Esophagus squamous epithelium (tissue), 5 donors: ENCODE measurements at places on chromosomes 7 and 10.
A peak's percentile ranks its signal among the peaks of the same experiment; 100 is the strongest.

DNA sequence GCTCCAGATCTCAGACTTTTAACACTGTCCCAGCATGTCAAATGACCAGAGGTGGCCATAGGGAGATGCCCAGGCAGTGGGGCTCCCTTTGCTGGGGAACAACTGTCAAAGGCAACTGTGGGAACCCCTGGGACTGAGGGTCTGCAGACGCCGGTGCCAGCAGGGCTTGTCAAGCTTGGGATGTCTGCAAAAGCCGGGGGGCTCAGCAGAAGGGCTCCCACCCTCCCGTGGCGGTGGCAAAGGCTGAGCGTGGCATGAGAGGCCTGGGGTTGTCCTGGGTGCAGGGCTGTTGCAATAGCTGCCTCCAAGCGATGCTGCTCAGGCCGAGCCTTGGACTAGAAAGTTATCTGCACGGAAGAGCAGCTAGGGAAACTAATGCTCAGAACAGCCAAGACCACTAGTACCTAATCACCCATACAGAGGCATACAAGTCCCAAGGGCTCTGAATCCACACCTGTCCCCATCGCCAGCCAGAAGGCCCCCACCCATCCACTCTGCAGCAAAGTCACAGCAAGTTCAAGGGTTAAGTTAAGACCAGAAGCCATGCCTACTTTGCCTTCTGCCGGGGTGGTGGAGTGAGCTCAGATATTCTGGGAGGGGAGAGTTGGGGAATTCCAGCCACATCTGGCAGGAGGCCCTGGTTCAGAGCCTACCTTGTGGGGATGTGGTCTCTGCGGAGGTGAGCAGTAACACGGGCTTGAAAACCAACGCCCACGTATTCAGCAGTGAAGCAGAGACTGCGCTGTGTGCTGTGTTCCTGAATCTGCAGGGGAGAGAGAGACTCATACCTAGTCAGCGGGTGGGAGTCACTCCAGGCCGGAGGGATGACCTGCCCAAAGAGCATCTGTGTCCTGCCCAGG, 4.6 kb downstream of the SH2B2 start:
- DNase-seq: no peak
- no peaks in the 10 kb centered on the region for H3K27me3 ChIP-seq
- H3K4me3 ChIP-seq: no peak overlapping the region
- no peak overlapping the region for H3K27ac ChIP-seq
- no peaks in the 10 kb centered on the region for H3K36me3 ChIP-seq
- peaks cover 27% of the 10 kb centered on the region for H3K4me1 ChIP-seq

DNA sequence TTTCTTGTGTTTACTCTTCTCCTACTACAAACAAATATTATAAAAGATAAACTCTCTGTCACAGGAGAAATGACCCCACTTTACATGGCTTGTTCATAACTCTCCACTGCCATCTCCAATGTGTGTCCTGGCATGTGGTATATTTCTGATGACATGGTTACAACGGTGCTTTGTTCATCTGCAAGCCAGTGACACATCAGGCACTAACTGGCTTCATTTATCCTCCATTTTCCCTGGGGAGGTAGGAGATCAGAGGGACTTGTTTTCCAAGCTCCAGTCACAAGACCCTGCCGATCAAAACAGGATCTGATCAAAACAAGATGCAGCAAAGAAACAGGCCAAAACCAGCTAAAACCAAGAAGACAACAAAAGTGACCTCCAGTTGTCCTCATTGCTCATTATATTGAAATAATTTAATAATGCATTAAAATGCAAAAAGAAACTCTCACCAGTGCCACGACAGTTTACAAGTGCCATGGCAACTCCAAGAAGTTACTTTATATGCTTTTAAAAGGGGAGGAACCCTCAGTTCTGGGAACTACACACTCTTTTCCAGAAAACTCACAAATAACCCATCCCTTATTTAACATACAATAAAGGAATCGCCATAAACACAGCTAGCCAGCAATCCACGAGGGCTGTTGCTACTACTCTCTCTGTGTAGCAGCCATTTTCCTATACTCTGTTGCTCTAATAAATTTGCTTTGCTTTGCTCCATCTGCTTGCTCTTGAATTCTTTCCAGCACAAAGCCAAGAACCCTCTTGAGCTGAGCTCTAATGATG, 224.2 kb downstream of the XPNPEP1 start:
- no peaks in the 10 kb centered on the region for H3K4me1 ChIP-seq
- no peak overlapping the region for H3K27ac ChIP-seq
- no peaks in the 10 kb centered on the region for H3K36me3 ChIP-seq
- H3K27me3 ChIP-seq: no peaks in the 10 kb centered on the region
- H3K4me3 ChIP-seq: no peak overlapping the region

DNA sequence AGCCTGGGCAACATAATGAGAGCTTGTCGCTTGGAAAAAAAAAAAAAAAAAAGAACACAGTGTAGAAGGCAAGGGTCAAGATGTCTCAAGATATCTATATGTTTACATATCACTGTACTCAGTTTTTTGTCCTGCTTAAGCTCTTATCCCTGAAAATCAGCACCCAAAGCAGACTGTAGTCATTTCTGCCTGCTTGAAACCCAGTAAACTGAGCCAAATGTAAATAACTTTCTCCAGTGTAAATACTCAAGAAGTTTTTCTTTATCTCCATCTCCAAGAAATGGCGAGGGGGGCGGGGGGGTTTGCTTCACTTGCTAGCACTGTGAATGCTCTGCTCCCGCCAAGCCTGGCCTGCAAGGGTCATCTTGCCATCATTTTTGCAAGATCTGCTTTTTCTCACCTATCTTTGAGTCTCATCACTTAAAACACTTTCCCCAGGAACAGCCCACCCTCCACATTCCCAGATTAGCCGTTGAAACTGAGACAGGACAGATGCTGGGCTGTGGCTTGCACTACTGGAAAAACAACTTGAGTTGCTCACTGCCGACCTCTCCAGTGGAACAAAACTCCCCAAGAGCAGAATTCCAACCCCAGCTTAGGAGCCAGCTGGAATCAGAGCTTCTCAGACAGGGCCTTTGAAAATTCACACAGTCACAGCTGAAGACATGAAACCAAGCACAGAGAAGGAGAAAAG, 54.6 kb downstream of the AFAP1L2 start:
- peaks cover 9% of the 10 kb centered on the region for H3K4me1 ChIP-seq
- no peaks in the 10 kb centered on the region for H3K27me3 ChIP-seq
- H3K4me3 ChIP-seq: no peak overlapping the region
- no peak for DNase-seq
- peak overlapping the region; percentile 40 for H3K27ac ChIP-seq

DNA sequence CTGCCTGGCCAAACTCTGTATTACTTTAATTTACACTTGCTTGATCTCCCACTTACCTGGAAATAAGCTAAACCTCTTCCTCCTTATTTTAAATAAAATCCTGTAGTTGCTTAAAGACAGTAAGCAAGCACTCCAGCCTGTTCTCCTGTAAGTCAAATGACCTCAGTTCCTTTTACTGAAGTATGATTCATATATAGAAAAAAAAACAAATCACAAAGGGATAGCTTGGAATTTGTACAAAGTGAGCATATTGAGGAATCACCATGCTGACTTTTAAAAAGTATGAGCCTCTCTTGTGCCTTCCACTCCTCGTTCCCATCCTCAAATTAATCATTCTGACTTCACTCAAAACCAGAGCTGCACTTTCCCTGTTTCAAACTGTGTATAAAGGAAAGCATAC, 52.0 kb downstream of the C10orf90 start:
- no peaks in the 10 kb centered on the region for H3K36me3 ChIP-seq
- H3K27ac ChIP-seq: no peak overlapping the region
- H3K4me1 ChIP-seq: no peaks in the 10 kb centered on the region
- H3K4me3 ChIP-seq: no peak overlapping the region
- H3K27me3 ChIP-seq: no peaks in the 10 kb centered on the region

DNA sequence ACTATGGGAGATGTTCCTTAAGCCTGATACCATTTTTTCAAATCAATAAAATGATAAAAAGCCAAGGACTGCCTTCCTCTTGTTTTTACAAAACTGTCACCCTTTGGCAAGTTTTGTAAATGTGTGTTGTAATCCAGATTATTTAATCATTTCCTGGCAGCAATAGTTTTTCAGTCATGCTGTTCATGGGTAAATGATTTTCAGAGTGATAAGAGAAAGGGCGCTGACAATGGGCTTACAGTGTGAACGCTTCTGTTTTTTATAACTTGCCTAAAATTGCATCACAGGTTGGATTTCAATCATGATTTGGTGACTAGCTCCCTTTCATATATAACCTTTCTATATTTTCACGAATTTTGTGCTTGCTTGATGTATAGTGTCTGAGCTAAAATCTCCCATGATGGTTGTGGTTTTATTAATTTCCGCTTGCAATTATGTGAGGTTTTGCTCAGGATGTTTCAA, 19.0 kb upstream of the DMBT1 start:
- no peak overlapping the region for H3K4me3 ChIP-seq
- no peaks in the 10 kb centered on the region for H3K36me3 ChIP-seq
- no peaks in the 10 kb centered on the region for H3K27me3 ChIP-seq

DNA sequence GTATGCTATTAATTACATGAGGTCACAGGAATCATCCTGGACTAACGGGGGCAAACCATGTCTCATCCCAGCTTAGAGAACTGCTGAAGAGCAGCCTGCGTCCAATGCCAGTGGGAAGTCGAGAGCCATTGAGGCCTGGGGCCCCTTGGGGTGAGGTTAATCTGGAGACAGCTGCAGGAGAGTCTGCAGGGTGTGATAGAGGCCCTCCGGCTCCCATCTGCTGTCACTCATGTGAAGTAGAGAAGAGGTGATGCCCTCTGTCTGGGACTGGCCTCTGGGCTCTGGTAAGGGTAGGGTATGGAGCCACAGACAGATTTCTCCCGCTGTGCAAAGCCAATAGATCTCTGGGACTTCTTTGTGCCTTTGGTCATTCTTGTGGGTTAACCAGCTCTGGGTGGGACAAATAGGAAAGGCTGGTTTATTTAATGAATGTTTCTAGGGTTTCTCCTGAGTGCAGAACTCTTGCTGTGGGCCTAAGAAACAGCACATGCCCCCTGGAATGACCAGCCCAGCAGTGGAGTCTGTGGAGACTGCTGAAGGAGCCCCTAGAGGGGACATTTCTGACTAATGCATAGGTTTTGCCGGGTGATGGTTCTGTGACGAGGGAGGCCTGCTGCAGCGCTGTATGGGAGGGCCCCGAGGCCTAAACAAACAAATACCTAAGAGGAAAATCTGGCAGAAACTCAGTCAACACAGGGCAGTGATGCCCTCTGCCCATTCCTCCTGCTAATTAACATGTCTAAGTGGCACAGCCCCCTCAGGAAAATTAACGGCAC, 34.5 kb downstream of the CRHR2 start:
- no peak overlapping the region for H3K4me3 ChIP-seq
- no peak for DNase-seq
- no peaks in the 10 kb centered on the region for H3K36me3 ChIP-seq

DNA sequence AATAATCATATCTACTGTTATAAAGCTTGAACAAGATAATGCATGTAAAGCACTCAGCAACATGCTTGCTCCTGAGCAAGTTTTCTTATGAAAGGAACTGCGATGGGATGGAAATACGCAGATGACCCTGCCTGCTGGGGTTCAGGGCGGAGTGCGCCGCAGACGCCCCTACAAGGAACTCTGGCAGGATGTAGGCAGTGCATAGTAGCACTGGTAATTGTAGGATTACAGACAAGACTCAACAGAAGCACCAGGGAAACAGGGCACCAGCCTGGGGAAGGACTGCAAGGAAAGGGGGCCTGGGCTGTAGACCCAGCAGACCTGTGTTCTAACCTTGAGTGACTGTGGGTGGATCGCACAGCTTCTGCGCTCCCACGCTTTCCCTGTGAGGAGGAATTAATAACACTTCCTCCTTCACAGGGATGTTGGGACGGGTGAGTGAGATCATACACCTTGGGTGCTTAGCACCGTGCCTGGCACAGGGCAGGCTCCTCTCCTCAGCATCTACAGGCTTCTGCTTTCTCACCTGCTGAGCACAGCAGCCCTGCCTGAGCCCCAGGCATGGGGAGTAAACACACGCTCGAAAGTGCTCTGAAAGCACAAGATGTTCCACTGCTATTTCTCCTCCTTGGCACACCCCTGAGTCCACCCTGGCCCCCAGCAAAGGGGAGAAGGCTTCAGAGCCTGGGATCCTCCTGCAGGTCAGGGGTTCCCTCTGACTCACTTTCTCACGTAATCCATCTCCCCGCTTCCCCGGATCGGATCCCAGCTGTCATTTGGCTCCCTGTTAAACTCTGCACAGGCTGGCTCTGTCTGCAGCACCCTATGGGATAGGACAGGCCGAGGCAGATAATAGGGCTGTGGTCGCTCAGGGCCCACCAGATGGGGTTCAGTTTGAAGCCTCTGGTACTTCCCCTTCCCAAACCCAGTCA, 19.2 kb downstream of the ITPRIP start:
- H3K4me3 ChIP-seq: no peak overlapping the region
- H3K36me3 ChIP-seq: peaks cover 23% of the 10 kb centered on the region
- no peak for DNase-seq
- peak overlapping the region; percentile 94 for H3K27ac ChIP-seq
- no peaks in the 10 kb centered on the region for H3K27me3 ChIP-seq
- peaks cover 86% of the 10 kb centered on the region for H3K4me1 ChIP-seq

GRCh38 chr7:37247861-37248260, 200.8 kb downstream of the ELMO1 start:
- peaks cover 5% of the 10 kb centered on the region for H3K4me1 ChIP-seq
- H3K36me3 ChIP-seq: no peaks in the 10 kb centered on the region
- DNase-seq: no peak
- no peaks in the 10 kb centered on the region for H3K27me3 ChIP-seq
- H3K4me3 ChIP-seq: no peak overlapping the region

DNA sequence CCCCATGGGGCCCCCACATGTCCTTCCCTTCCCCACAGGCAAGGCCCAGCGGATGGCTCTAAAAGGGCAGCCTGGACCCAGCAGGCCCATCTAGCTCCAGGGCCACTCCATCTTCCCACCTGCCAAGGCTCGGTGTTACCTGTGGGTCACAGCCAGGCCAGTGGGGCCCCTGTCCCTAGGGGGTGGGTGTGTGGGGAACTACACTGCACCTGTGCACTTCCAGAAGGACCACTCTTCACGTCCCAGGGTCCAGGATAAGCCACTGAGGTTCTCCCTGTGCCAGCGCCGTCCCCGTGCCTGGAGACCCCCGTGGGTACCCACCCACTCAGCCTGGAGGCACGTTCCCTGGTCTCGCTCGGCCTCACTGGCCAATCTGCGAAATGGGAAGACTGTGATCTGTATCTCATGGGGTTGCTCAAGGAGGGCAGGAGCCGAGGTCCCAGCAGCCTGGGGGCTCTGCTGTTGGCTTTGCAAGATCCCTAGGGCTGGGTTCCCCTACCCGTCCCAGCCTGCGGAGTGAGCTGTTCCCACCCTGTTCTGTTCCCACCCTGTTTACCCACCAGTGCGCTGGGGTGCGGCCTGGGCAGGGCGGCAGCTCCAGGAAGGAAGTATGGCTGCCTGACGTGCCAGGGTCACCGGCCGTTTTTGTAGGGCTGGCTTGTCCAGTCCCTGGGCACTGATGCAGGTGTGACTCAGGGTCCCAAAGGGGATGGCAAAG, 4.6 kb downstream of the PWWP2B start:
- no peak for DNase-seq
- peak overlapping the region; percentile 96 for H3K27ac ChIP-seq
- H3K4me1 ChIP-seq: peaks cover 87% of the 10 kb centered on the region
- H3K27me3 ChIP-seq: no peaks in the 10 kb centered on the region
- peak overlapping the region; percentile 15 for H3K4me3 ChIP-seq
- H3K36me3 ChIP-seq: peaks cover 34% of the 10 kb centered on the region

- H3K27ac ChIP-seq: no peak overlapping the region
- H3K4me3 ChIP-seq: no peak overlapping the region
- H3K4me1 ChIP-seq: no peaks in the 10 kb centered on the region
- no peaks in the 10 kb centered on the region for H3K27me3 ChIP-seq
- no peaks in the 10 kb centered on the region for H3K36me3 ChIP-seq
Measured at GRCh38 chr7:38934051-38934450, 25.1 kb upstream of the VPS41 start.

GRCh38 chr7:100895956-100896731, 456 bp upstream of the ACHE start:
- peak overlapping the region; percentile 50 for H3K4me3 ChIP-seq
- no peak for DNase-seq
- no peaks in the 10 kb centered on the region for H3K36me3 ChIP-seq
- H3K27ac ChIP-seq: no peak overlapping the region
- peaks cover 44% of the 10 kb centered on the region for H3K4me1 ChIP-seq
